ENCODE measurements at places on chromosomes 11 and 22.

DNA sequence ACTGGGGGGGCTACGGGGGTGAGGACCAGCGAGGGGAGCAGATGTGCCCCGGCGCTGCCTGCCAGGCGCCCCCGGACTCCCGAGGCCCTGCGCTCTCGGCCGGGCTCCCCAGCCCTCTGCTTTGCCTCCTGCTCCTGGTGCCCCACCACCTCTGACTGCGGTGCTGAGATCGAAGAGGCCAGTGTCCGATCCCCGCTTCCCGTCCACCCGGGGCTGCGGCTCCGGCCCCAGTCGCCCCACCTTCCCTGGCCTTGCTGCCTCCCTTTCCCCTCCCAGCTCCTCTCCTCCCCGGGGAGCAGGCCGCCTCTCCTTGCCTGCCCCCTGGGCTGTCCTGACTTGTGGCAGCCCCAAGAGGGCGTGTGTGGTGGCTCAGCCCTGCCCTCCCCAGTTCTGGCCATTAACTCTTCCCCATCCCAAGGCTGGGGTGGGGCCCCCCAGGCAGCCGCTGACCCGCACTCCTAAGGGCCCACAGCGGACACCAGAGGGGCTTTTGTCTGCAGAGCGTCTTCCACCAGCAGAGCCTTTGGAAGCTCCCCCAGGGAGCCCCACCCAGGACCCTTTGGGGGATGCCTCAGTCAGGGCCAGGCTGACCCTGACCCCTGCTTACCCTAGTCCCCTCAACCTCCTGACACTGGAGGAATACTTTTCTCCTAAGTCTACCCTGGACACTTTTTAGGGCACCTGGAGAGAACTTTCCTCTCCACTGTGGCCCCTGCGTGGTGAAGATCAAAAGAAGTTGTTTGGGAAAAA lies 16.6 kb downstream of the RTN4RL2 start:
- DNase-seq = peak; percentile 59

GRCh38 chr22:44076825-44077224 lies 52.7 kb downstream of the PARVB start:
- DNase-seq = no peak

GRCh38 chr11:1348796-1349326 lies 39.4 kb upstream of the TOLLIP start:
- no peak for DNase-seq

- DNase-seq = no peak
Measured at GRCh38 chr11:104096900-104097299, 60.5 kb downstream of the DDI1 start.

DNA sequence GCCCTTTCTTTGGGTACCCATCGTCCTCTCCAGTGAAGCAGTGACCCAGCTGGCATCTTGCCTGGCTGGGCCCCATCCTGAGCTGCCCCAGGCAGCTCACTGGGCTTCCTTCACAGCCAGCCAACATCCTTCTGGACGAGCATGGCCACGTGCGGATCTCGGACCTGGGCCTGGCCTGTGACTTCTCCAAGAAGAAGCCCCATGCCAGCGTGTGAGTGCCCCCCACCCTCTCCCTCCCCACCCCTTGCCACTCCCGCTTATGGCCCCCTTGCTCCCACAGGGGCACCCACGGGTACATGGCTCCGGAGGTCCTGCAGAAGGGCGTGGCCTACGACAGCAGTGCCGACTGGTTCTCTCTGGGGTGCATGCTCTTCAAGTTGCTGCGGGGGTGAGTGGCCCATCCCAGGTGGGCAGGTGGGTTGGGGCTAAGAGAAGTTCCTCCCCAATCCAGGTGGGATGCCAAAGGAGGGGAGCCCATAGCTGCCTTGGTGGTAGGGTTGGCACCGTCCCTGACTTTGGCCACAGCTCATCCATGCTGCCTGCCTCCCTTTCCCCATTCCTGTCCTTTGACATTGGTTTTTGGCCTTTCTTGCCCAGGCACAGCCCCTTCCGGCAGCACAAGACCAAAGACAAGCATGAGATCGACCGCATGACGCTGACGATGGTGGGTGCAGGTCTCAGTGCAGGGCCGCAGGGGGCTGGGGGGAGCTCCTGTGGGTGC lies 6.8 kb upstream of the ANKRD13D start:
- DNase-seq = peak; percentile 30

- no peak for DNase-seq
Measured at GRCh38 chr11:93939084-93939760, 81.9 kb upstream of the HEPHL1 start.

- no peak for DNase-seq
Measured at GRCh38 chr11:61091373-61092279, 10.7 kb upstream of the CD5 start.

DNA sequence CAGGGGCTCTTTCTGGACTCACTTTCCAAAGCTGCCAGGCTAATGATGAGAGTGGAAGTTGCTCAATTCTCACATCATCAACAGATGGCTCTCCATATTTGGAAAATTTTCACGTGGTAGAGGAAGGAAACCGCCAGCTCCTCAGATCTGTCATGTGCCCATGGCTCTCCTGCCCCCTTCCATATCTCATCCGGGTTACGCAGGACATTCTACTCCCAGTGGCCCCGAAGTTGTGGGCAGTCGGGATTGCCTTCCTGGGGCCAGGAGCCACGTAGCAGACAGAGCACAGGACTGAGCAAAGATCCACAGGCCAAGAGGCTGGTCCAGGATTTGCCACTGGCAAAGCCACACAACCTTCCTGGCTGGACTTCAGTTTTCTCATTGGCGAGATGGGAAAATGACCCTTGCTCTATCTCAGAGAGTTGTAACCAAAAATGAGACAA lies 38.8 kb downstream of the RPUSD4 start:
- DNase-seq = peak; percentile 18

DNA sequence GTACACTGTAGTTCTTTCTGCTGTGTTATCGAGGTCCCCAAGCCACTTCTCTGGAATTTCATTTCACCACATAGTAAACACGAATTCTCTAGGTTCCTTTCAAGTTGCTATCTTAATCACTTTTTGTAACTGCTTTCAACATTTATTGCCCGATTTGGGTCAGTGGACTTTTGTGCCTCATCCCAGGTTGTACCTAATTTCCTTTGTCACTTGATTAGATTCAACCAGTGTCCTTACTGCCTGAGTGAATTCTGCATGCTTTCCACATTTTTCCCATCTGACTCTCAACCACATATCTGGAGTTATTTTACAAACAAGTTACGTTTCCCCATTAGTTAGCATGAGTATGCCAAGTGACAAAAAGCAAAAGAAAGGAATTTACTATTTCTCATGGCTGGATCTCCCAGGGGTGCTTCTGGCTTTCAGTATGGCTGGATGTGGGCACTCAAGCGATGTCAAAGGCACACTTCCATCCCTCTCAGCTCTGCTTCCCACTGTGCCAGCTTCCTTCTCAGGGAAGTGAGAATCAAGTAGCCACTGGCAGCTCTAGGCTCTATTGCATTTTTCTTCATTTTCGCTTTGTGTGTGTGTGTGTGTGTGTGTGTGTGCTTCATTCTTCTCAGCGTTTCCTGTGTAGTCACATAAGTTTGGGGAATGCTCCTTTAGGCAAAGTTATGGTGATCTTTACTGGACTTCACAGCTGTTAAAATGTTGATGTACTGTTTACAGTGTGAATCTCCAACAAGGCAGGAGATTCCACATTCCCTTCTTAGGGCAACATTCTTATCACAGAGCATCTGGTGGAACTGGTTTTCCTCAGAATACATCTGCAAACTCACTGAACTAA lies 128.9 kb downstream of the DBX1 start:
- no peak for DNase-seq

- DNase-seq = no peak
Measured at GRCh38 chr11:119844808-119845207, 115.8 kb upstream of the NECTIN1 start.

- DNase-seq = no peak
Measured at GRCh38 chr11:123301013-123301591, 106.1 kb upstream of the CLMP start.

- no peak for DNase-seq
Measured at GRCh38 chr11:66546966-66547661, 411 bp downstream of the ACTN3 start.

DNA sequence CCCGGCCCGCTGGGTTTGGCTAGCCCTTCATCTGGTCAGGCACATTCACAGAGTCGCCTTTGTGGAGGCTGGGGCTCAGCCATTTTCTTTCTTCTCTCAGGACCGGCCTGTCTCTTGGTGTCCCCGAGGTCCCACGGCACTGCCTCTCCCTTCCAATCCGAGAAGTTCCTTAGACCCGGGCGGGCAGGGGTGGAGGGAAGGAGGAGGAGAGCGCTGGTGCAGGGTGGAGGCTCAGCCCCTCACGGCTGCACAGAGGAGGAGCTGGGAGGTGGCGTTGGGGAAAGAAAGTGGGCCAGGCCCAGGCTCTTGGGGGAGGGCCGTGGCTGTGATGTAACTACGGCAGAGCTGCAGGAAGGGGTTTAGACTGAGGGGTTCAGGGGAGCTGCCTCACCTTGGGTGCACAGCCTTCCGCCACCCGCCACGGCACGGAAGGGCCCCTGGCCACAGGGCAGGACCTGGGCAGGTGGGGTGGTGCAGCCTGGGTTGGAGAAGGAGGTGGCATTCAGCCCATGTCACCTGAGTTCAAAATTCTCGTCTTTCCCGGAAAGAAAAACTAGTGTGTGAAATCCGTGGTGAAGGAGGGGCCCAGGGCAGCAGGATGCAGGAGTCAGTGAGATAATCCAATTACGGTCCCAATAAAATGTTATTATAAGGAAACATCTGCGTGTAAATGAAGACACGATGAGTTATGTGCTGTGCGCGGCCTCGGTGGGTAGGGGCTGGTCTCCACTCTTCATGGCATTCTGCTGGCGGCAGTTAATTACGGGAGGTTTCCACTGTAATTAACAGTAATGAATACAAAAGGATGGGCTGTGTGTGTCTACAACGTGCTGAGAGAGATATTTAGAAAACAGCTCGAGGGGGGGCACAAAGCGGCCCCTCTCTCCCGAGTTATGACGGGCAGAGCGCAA lies 1.7 kb downstream of the BRSK2 start:
- no peak for DNase-seq

GRCh38 chr11:10730151-10730550 lies 20.9 kb upstream of the CTR9 start:
- DNase-seq = no peak

- DNase-seq = peak; percentile 46
Measured at GRCh38 chr11:3231851-3232744, at the start of gene MRGPRE. TSS of gene MRGPRE (minus strand) at chr11:3232417. CDS start at chr11:3228799, 3,618 bp downstream.

DNA sequence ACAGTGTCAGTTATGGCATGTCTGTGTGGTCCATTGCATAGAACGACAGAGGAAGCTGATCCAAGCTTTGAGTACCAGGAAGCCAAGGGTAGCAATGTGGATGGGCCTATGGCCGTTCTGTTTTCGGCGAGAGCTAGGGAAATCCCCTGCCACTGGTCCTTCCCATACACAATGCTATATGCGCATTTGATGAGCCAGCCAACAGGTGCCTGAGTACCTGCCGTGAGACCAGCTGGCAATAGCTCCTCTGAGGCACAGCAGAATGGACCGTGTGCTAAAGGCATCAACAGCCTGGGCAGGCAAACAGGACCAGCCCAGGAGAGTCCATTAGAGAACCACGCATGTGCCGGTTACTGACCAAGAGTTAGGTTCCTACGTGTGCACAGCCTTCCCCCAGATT lies 753.0 kb downstream of the NTM start:
- DNase-seq = no peak

GRCh38 chr11:16117989-16118756 lies 238.2 kb downstream of the SOX6 start:
- DNase-seq = no peak

- DNase-seq = no peak
Measured at GRCh38 chr22:42294034-42294985, 23.9 kb upstream of the TCF20 start.

DNA sequence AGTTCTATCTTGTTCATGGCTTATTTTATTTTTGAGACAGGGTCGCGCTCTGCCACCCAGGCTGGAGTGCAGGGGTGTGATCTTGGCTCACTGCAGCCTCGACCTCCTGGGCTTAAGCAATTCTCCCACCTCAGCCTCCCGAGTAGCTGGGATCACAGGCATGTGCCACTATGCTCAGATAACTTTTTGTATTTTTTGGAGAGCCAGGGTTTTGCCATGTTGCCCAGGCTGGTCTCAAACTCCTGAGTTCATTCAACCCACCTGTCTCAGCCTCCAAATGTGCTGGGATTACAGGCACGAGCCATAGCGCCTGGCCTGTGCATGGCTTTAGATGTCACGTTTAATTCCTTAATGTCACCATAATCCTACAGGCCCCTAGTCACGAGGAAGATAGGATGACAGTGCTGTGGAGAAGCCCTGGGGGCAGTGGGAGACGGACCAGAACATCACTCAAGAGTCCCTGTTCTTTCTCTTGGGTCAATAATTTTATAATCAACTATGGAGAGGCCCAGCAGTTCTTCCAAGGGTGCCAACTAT lies 99.5 kb downstream of the RDX start:
- DNase-seq = no peak

DNA sequence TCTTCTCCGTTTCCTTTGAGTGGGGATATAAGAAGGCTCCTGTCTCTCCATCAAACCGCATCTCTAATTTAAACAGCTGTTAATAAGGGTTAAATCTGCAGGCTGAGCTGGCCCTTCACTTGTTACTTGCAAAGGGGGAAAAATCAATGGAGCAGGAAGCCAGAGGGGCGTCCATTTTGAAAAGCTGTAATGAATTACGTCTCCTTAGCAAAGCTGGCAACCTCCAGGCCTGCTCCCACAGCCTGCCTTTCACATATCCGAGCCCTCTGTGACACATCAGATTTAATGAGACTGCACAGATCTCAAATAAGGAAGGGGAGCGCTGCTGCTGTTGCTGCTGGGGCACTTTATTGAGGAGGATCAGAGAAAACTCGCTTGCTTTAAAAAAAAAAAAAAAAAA lies 320.8 kb downstream of the BLID start:
- no peak for DNase-seq

GRCh38 chr22:50165436-50166123 lies 5.0 kb upstream of the PANX2 start:
- DNase-seq = no peak

DNA sequence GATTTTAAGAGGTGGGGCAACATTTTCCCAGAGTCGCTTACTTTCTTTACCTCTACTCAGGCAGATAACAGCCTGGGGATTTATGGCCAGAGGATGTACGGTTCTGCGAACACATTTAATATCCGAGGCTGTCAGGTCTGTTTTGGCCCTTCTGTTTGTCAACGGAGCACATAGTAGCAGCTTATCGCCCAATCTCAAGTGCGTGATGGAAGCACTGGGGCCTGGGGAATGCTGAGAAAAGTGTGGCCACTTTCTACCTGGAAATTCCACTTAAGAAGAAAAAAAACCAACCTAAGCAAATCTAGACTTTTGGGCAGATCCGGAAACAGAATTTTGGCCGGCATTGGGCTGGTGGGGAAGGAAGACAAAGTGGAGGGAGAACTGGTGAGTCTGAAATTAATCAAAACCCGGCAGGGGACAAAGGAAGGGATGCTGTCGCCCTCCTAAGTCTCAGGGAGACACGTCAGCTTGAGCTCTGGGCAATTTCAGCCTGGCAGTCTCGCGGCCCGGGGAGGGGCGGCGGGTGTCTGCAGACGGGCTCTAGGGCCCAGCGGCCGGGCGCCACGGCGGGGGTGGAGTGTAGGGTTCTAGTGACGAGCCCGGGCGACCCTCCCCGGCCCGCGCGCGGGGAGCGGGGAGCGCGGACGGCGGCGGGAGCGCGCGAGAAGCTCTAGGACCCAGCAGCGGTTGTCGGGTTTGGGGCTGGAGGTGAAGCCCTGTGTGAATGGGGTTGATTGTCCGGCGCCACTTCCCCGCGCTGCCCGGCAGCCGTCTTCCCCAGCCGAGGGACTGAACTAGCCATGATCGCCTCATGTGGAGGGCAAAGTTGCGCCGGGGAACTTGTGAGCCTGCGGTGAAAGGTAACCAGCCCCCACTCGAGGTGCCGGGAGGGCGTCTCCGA lies at the start of gene AMOTL1:
TSS of gene AMOTL1 (plus strand) at position 656 of the 901 bp plus-strand sequence. CDS start at position 812, 156 bp downstream.
- DNase-seq = peak; percentile 94

GRCh38 chr11:119727523-119728151 lies 1.4 kb downstream of the NECTIN1 start:
- DNase-seq = peak; percentile 61

All from lower lobe of right lung (tissue), 2 donors.